ENCODE measurements at places on chromosomes 16 and 17.

- DNase-seq, result no peak
Measured at GRCh38 chr17:16939606-16940115, 32.3 kb downstream of the TNFRSF13B start.

DNA sequence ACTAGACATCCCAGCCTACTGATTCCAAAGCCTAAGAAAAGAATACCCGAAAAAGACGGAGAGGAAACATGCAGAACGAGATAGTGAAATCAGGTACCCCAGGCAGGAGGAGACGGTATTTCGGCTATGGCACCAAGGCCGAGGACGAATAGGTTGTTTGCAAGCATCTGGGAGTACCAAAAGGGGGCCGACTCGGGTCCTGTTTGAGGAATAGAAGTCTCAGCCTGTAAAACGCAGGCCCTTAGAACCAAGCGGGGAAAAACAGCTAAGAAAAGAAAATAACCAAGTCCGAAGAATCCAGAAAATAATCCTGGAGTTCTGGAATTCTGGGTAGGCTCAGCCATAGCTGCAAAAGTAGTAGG is 537 bp downstream of the SLC35B1 start:
- DNase-seq, result peak; percentile 16

DNA sequence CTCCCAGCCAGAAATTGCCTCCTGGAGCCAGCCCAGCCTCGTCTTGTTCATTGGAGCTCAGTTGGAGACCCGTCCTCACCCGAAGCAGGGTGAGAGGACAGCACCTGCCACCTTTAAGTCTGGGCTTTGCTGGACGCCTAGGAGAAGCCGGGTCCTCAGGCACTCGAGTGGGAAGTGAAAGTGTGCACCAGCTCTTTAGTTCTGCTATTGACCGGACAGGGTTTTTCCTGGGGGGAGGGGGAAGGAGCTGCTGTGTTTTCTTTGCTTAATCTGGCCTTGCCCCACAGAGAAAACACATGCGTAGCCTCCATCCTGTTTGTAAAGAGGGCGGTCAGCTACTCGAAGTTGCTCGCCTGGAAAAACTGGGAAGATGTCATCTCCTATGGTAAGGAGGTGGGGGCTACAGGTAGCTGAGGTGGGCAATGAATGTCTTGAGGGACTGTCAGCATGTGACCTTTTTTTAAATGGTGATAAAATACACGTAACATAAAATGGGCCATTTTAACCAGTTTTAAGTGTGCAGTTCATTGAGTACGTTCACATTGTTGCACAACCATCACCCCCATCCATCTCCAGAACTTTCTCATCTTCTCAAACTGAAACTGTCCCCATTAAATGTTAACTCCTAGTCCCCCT is 34.4 kb downstream of the CMIP start:
- DNase-seq, result peak; percentile 17

DNA sequence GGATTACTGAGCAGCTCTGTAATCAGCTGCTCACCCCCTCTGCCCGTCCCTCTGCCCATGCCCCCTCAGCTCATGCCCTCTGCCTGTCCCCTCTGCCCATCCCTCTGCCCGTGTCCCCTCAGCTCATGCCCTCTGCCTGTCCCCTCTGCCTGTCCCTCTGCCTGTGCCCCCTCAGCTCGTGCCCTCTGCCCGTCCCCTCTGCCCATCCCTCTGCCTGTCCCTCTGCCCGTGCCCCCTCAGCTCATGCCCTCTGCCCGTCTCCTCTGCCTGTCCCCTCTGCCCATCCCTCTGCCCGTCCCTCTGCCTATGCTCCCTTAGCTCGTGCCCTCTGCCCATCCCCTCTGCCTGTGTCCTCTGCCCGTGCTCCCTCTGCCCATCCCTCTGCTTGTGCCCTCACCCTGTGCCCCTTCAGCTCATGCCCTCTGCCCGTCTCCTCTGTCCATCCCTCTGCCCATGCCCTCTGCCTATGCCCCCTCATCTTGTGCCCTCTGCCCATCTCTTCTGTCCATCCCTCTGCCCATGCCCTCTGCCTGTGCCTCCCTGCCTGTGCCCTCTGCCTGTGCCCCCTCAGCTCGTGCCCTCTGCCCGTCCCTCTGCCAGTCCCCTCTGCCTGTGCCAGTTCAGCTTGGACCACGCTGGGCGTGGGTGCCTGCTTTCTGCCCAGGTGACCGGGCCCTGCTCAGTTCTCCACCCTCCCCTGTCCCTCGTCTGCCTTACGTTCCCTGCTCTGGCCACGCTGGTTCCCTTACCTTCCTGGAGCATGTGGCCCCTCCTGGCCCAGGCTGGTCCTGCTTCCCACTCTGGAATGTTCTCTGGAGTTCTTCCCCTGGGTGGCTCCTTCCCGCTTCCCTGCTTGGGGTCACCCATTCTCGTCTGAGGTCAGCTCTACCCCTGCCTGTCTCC is 97.6 kb downstream of the NPIPB11 start:
- no peak for DNase-seq

GRCh38 chr16:21565861-21566669 is 33.3 kb upstream of the METTL9 start:
- no peak for DNase-seq

DNA sequence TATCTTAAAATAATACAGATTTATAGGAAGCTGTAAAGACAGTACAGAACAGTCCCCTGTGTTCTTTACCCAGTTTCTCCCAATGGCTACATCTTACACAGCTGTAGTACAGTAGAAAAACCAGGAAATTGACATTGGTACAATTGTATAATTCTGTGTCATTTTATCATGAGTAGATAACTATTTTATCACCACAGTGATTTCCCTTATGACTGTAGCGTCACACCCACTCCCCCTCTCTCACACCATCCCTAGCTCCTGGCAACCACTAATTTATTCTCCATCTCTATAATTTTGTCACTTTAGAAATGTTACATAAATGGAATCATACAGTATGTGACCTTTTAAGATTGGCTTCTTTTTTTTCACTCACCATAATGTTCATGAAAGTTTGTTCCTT is 30.9 kb downstream of the CLTC start:
- DNase-seq, result no peak

DNA sequence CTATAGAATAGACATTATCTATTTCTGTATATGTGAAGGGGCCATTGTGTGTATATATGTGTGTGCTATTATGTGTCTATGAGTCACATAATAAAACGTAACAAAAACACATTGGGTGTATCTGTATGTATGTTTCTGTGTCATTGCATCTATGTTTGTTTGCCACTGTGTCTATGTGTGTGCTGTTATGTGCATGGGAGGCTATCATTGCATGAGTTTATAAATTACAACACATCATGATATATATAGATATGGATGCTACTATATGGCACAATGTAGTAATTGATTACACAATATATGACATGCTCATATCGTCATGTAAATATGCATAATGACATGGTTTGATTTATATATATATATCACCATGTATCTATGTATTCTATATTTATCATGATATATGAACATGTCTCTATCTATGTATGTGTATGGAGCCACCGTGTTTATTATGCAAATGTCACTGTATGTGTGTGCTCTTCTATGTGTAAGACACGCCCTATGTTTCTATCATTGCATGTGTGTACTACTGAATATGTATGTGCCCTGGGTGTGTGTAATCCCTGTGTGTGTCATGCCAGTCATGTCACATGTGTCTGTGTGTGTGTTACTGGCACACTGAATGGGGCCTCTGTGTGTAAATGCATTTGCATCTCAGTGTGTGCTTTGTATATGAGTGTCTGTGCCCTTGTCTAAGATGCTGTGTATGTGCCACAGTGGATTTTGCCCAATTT is 1.4 kb upstream of the TSPOAP1 start:
- DNase-seq, result peak; percentile 30

- peak; percentile 82 for DNase-seq
Measured at GRCh38 chr17:48012151-48012520, 25.5 kb downstream of the COPZ2 start.

DNA sequence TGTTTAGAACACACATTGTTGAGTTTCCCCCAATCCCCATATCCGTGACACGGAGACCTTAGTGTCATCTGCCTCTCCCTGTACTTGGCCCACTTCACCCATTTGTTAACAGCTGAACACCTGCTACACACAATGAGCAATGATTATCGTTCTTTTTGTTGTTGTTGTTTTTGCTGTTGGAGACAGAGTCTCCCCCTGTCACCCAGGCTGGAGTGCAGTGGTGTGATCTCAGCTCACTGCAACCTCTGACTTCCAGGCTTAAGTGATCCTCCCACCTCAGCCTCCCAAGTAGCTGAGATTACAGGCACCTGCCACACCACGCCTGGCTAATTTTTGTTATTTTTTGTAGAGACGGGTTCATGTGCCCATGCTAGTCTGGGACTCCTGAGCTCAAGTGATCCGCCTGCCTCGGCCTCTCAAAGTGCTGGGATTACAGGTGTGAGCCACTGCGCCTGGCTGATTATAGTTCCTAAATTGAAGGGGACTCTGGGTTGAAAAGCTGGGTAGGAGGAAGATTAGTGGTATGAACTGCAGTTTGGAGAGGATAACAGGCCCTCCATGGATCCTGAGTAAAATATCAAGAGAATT is 21.6 kb downstream of the NDE1 start:
- DNase-seq, result no peak

- DNase-seq, result no peak
Measured at GRCh38 chr17:16378636-16379282, 2.1 kb upstream of the UBB start.

DNA sequence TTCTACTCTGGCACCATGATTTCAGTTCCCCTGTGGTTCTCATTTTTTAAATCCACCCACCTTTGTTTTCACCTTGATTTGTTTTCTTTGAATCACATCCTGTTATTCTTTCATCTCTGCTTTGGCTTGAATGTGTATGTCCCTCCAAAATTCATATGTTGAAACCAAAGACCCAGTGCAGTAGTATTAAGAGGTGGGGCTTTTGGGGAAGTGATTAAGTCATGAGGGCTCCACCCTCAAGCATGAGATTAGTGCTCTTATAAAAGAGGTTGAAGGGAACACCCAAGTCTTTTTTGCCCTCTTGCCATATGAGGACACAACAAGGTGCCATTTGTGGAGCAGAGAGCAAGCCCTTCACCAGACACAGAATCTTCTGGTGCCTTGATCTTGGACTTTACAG is 382.3 kb downstream of the SLC39A11 start:
- DNase-seq, result no peak

GRCh38 chr16:3509470-3509928 is 8.7 kb downstream of the CLUAP1 start:
- DNase-seq, result peak; percentile 46

DNA sequence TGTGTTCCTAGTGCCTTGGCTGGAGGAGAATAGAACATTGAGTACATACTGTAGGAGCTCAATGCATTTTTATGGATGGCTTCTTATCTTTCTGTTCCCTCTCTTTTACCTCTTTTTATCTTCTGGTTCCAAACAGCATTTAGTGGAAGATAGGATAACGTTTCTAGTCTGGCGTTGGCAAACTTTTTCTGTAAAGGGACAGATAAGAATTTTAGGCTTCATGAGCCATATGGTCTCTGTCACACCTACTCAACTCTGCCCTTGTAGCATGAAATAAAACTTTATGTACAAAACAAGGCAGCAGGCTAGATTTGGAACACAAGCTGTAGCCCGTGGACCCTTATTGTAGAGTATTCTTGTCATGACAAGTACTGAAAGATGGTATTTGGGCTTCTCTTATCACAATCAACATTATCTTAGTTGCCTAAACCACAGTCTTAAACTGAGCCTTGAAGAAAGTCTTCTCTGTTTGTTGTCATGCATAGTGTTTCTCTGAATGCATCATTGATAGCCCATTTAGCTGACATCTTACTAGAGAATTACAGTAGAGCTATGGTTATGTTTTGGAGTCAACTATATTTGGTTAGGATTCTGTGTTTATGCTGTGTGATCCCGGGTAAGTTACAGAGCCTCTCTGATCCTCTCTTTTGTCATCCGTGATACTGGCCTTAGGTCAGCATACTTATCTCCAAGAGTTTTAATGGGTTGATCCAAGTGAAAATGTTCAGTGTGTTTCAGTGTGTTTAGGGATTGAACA is 80.2 kb downstream of the HS3ST4 start:
- DNase-seq, result no peak

DNA sequence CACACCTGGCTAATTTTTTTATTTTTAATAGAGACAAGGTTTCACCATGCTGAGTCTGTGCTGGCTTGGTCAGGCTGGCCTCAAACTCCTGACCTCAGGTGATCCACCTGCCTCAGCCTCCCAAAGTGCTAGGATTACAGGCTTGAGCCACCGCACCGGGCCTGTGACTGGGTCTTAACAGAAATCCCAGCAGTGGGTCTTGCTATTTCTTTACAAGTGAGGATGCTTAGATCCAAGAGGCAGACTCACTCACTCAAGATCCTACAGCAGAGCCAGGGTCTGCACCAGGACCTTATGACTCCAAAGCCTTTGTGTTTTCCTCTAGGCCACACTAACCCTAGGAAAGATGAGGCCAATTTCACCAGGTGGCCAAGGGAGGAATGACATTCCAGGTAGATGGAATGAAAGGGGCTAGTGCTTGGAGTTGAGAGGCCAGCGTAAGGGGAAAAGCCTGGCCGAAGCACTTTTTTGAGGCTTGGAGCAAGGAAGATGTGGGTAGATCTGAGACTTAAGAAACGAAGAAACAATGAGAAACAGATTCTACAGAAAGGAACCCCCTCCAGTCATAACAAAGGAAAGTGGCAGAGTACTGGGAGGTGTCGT is 5.7 kb upstream of the STAT5A start:
- no peak for DNase-seq

DNA sequence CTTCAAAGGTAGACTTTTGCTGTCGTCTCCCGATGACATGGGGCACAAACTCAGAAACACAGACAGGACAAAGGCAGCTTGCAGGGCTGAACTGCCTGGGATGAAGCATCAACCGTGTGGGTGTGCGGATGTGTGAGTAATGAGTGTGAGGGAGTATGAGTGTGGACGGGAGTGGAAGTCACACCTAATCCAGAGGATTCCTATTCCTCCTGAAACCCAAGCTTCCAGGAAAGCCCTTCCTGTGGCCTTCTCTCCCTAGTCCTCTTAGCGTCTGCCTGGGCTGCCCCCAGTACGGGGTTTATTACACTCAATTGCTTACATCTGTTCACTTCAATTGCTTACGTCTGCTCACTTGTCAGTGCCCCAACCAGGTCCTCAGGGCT is 2.3 kb upstream of the IL4R start:
- no peak for DNase-seq

GRCh38 chr17:81189670-81190530 is 23.9 kb upstream of the AATK start:
- no peak for DNase-seq

DNA sequence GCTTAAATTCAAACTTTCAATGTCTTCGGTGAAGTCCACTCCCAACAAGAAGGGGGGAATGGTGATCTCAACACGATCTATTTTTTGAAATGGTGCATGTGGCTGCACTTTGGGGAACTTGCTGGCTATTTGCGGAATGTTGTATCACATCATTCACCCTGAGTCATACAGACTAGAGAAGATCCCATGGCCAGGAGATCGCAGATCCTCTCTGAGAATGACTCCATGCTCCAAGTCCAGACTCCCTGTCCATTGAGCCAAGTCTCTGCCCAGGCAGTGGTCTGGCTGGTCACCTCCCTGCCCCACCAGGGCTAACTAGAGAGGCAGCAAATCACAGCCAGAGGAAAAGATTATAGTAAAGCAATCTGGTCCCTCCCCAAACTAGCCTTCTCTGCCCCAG is 120.6 kb downstream of the XYLT1 start:
- no peak for DNase-seq

DNA sequence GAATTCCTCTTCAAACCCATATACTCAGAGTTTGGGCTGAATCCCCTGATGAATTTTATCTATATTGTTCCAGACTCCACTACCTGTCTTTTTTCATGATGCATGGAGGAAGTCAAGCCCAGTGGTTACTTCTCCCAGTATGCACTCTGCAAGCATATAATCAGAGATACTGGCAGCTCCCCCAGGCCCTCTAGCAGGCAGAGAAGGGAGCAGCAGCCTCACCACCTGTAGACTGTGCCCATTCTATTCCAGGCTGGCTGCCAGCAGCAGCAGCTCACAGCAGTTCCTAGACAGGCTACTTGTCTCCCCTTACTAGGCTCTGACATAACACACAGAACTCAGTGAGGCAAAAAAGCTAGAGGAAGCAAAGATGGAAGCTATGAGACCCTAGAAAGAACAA is 3.4 kb downstream of the MKS1 start:
- no peak for DNase-seq
